ENCODE measurements at places on chromosomes 16 and 17.
A peak's percentile ranks its signal among the peaks of the same experiment; 100 is the strongest.

DNA sequence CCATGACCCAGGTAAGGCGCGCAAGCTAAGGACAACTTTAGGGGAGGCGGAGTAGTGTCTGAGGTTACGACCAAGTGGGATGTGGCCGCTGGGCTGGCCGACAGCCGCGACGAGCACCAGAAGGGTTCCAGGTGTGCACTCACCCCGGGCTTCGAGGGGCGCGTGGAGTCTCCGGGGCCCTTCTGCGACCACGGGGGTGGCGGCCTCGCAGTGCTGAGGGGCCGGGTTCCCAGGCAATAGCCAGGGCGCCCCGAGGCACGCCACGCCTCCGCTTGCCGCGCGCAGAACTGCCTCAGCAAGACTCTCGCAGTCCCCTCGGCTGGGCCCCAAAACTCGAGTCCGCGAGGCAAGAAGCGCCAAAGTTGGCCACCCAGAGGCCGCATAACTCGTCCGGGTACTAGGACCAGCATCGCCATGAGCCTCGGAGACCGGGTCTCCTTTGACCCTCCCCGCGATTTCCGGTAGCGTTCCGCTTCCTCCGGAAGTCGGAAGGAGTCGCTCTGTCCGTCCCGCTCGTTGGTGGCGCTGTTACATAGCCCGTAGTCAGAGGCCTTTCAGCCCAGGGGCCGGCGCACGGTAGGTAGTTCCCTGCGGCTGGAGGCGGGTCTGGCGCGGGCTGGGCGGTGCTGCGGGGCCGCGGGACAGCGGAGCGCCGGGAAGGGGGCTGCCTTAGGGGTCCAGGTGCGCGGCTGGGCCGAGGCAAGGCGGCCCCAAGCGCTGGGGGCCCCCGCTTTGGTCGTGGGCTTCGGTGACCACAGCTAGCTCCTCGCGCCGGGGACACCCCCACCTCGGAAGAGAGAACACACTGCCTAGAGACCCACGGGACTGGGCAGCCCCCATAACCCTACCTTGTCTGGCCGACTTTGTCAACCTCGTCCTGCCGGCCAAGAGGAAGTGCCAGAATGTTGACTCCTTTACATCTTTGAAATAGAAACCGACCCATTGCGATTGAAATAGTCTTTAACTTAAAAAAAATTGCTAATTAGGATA lies at the start of the genes ADPRM and SCO1:
TSS of gene ADPRM (plus strand) at position 503 of the 990 bp plus-strand sequence. CDS start 7,333 bp downstream, outside the sequence.
TSS of gene SCO1 (minus strand) at position 442 of the 990 bp plus-strand sequence. CDS start at position 416, 26 bp downstream.
- peak; percentile 92 for DNase-seq

DNA sequence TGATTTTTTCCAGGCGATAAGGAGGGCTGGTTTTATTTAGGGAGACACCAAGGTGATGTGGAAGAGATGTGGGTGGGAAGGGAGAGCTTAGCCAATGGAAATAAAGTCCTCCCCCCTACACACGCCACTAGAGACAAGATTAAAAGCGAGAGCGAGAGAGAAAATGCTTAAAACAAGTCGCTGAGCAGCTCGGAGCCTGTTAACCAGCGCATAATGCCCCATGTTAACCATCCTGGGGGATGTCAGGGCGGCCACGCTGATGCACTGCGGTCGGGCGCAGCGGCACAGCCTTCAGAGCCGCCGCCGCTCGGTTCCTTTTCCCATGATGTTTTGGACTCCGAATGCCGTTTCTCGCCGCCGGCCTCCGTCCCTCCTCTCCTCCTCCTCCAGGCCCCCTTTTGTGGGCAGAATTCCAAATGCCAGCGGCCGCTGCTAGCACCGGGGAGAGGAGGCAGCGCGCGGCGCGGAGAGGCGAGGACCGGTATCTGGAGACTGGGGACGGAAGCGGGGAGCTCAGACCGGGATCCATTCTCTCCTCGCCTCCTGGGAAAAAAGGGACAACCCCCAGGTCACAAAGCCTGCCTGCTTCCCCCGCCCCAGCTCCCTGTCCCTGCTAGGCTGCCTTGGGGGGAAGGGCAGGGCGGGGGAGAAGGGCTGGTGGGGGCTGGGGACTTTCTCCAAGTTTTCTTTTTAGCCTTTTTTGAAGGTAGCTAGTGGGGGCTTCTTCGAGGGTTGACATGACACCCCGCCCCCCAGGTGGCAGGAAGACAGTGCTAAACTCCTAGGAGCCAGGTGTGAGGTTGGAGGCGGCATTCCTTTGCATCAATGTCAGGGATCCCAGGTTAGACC lies 98.1 kb upstream of the CCL2 start:
- no peak for DNase-seq

DNA sequence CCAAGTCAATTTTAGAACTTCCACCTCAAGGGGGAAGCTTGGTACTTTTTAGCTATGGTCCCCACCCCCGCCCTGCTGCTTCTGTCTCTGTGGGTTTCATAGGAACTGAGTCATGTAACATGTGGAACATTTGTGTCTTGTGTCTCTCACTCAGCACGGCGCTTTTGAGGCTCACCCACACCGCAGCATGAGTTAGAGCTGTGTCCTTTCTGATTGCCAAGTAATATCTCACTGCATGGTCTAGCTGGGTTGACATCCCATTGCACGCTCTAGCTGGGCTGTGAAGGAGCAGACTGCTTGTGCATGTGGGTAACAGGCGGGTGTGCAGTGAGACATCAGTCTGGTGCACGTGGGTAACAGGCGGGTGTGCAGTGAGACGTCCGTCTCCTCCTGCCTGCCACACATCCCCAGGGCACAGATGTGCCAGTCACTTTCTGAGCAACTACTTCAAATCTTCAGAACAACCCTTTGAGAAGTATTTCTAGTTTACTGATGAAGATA lies 26.4 kb upstream of the SLC7A5 start:
- DNase-seq = peak; percentile 28

- peak; percentile 92 for DNase-seq
These were observed at the start of gene XYLT2 for GRCh38 chr17:50345432-50346312. TSS of gene XYLT2 (plus strand) at chr17:50346126. CDS start at chr17:50346141, 15 bp downstream.

DNA sequence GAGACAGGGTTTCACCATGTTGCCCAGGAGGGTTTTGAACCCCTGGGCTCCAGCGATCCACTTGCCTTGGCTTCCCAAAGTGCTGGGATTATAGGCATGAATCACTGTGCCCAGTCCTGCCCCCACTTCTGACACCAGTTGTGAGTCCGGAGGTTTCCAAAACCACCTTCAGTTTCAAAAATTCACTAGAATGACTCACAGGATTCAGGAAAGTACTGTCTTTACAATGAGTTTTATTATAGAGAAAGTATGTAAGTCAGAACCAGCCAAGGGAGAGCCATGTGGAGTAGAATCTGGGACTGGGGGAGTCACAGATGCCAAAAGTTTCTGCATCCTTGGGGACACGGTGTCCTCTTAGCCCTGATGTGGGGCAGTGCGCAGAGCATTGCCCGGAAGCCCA lies 55.1 kb downstream of the PLD6 start:
- DNase-seq = no peak

GRCh38 chr16:27756206-27756970 lies 206.4 kb downstream of the KATNIP start:
- DNase-seq = no peak

- DNase-seq = no peak
These were observed 41.5 kb upstream of the CDH5 start for GRCh38 chr16:66324815-66325515.

- DNase-seq = peak; percentile 69
These were observed 4.0 kb downstream of the BECN1 start for GRCh38 chr17:42819939-42820535.

DNA sequence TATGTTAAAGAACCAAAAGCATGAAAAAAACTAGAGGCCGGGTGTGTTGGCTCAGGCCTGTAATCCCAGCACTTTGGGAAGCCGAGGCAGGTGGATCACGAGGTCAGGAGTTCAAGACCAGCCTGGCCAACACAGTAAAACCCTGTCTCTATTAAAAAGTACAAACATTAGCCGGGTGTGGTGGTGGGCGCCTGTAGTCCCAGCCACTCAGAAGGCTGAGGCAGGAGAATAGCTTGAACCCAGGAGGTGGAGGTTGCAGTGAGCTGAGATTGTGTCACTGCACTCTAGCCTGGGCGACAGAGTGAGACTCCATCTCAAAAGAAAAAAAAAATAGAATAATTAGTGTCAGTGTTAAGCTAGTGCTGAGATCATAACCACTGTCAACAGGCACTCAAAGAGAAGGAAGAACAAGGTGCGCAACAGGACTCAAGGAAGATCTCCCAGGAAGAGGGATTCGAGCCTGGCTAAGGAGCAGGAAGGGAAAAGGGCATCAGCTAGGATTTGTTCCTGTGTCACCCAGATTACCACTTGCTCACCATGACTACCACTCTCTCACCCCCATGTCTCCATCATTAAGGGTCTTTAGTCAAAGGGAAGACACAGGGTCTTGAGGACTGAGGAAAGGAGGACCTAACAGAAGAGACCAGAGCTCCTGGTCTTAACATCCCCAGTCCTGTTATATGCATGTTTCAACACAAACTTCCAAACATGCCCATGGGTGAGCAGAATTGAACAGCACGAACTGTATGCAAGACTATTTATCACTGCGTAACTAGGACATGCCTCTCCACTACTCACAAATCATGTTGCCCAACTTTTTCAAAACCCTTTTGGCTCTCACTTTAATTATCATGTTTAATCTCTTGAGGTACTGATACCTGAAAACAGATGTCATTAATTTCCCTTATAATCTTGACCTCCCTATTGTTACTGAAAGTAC lies 88.3 kb upstream of the PLEKHM1 start:
- no peak for DNase-seq

DNA sequence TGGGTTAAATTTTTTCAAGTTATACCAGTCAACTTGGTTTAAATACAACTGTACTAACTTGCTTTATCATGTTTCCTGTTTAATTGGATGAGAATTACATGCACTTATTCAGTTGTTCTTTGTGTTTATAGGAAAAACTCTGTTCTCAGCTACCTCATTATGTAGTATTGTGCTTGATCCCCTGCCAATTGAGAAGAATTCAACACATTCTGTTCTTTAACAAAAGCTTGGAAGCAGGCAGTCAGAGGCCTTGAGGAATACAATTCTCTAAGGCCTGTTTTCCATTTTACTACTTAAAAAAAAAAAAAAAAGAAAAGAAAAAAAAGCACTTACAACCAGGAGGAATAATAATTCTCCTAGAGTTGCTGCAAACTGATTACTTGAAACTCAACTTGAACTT lies 60.6 kb upstream of the CMIP start:
- DNase-seq = no peak

GRCh38 chr16:68760671-68761275 lies 23.7 kb downstream of the CDH1 start:
- no peak for DNase-seq

GRCh38 chr16:89924297-89924924 lies 1.3 kb downstream of the TUBB3 start:
- peak; percentile 41 for DNase-seq

DNA sequence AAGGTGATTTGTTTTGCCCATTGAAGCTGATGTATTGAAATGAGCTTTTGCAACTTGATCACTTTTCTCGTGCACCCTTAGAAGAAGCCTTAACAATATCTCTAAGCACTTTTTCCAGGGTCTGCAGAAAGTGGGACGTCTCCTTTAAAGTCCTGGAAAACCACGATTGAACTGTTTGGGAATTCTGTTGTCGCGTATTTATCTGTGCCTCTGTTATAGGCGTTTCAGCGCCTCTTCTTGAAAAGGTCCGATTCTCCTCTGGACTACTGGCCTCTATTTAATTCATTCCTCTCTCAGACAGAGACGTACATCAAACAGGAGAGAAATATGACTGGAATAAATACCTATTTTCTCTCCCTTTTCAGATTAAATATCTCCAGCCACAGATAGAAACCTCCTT lies 262.4 kb upstream of the PSMD7 start:
- no peak for DNase-seq

DNA sequence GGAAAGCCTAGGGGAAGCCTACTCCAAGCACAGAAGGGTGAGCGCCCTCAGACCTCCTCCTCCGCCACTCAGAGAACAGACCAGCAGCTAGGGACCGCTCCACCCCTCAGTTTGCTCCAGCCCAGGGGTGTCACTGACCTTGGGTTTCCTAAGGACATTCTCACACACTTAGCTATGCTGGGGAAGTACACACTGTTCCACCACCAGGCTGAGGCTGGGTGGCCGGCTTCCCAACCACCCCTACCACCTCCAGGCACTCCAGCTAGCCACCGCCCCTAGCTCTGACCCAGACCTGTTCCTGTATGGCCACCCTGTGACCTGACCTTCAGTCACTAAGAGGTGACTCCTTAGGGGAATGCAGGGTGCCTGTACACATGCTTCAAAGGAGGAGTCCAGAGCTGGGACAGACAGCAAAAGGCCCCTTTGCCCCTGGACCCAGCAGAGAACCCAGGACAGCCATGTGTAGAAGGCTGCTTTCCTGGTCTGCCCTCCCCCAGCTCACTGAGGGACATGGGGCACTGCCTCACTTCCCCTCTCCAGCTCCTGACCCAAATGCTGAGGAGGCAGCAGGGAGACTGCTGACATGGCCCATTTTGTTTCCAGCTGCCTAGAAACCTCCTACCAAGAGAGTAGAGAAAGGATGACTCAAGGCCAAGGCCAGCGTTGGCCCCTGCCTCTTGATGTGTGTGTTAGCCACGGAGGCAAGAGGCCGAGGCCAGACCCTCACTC lies 6.7 kb downstream of the HSPB9 start:
- DNase-seq = no peak

- DNase-seq = no peak
These were observed 7.3 kb upstream of the MC1R start for GRCh38 chr16:89911375-89911774.

DNA sequence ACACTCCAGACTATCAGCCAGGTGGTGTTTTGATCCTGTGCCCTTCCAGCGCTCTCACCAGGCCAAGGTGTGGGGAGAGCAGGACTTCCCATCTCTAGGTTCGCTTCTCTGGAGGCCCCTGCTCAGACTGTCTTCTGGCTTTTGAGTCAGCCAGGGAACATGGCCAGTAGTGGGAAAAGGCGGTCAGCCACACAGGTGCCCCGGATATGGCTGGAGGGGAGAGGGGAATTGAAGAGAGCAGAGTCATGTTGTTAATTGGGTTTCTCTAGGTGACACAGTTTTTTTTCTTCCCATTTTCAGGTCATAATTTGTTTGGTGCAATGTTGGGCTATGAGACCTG lies 1.5 kb downstream of the MINK1 start:
- no peak for DNase-seq

- DNase-seq = no peak
These were observed 1.0 kb downstream of the EMC8 start for GRCh38 chr16:85798283-85798776.

DNA sequence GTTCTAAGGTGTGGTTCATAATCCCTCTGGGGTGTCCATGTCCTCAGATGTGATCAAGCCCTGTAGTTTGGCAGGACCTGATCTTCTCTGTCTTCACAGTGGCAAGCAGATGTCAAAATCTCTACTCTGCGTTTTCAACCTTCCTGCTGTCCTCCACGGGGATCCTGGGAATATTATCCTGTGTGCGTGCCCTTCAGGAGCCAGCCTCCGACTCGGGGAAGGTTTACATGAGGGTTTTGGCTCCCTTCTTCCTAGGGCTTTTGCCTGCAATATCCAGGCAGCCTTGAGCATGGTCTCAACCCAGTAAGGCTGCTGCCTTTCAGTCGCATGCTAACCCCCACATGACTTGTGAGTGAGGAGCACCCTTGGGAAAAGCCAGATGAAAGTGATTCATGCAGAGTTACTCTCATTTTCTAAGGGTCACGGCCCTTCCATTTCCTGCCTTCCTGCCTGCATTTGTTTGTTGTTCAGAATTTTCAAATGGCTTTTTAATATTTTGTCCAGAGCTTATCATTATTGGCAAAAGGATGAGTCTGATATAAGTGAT lies 202.2 kb upstream of the CHMP6 start:
- no peak for DNase-seq

Data from CD4-positive, alpha-beta T cell treated with Interleukin-1 beta for 1 hour (primary cell).